ENCODE measurements at places on chromosomes 5 and 9. TPM values are rescaled to one million over a fixed set of nuclear protein-coding genes. Genes with fewer than 3 reads are reported as not detected.

- H3K4me3 ChIP-seq, result no peak overlapping the region
- no peak for DNase-seq
- H3K36me3 ChIP-seq, result no peaks in the 10 kb centered on the region
These were observed 9.9 kb downstream of the TEK start for GRCh38 chr9:27118916-27119315.

DNA sequence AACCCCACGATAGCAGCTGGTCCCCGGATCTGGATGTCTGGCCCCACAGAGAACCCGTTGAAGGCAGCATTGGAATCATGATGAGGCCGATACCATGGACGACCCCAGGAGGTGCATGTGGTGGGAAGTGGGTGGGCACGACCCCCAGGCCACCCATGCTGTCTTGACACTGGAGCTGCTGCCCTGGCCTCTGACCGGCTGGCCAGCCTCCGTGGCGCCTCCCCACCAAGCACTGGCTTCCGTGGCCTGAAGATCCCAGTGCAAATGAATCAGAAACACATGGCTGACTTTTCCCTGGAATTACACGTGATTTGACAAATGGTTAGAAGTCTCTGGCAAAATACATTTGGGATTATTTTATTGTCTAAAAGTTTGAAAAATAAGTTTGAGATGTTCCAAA lies 259.0 kb upstream of the IRX1 start:
- no peaks in the 10 kb centered on the region for H3K27me3 ChIP-seq
- H3K27ac ChIP-seq, result no peak overlapping the region
- no peaks in the 10 kb centered on the region for H3K4me1 ChIP-seq
- no peaks in the 10 kb centered on the region for H3K36me3 ChIP-seq

DNA sequence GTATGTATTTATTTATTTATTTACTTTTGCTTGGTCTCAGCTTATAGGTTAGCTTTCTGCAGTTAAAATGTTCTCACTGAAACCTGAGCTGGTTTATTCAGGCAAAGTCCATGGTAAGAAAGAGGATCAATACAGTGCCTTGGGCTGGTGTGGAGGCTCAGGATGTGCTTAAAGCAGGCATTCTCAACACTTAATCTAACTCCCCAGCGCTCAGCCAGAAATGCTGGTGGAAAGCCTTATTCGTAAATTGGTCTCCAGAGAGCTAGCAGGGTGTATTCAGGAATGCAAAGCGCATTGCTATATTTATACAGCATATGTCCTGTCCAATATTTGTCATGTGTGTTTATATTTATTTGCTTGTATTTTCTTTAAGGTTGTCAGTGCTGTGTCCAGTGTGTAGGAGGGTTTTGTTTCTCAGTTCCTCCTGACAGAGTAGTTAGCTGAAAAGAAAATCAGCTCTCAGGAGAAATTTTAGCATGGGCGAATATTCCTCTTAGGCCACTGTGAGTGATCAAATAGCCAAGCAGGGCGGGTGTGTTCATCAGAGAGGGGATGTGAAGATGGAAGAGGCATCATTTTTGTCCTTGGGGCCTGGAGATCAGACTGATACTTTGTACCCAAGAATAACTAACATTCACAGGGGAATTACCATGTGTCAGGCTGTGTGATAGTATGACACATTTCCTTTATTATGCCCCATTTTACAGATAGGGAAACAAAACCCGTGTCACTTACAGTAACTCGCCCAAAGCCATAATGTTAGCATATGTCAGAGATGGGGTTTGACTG lies 65.8 kb downstream of the DOCK2 start:
- no peak for DNase-seq
- H3K27ac ChIP-seq, result no peak overlapping the region
- H3K4me1 ChIP-seq, result peaks cover 24% of the 10 kb centered on the region

- peaks cover 2% of the 10 kb centered on the region for H3K4me1 ChIP-seq
- H3K27me3 ChIP-seq, result no peaks in the 10 kb centered on the region
- no peak for DNase-seq
- H3K27ac ChIP-seq, result no peak overlapping the region
- peaks cover 4% of the 10 kb centered on the region for H3K36me3 ChIP-seq
These were observed 279.3 kb upstream of the DAP start for GRCh38 chr5:11040345-11040744.

DNA sequence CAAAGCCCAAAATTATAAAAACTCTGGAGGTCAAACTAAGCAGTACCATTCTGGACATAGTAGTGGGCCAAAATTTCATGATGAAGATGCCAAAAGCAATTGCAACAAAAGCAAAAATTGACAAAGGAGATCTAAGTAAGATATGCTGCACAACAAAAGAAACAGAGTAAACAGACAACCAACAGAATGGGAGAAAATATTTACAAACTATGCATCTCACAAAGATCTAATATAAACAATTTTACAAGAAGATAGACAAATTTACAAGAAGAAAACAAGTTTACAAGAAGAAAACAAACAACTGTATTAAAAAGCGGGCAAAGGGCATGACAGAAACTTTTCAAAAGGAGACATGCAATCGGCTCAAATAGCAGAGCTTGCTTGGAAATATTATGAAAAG lies 396.9 kb downstream of the CDH9 start:
- peaks cover 9% of the 10 kb centered on the region for H3K36me3 ChIP-seq
- H3K27ac ChIP-seq, result no peak overlapping the region
- no peak overlapping the region for H3K4me3 ChIP-seq

DNA sequence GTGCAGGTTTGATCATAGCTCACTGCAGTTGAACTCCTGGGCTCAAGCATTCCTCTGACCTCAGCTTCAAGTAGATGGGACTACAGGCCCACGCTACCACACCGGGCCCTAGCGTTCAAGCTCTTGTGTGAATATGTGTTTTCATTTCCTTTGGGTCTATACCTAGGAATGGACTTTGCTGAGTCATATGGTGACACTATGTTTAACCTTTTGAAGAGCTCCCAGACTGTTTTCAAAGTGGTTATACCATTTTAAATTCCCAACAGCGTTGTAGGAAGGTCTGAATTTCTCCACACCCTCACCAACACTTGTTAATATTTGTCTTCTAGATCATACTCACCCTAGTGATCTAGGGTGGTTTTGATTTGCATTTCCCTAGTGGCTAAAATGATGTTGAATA lies 33.5 kb downstream of the FAF2 start:
- peaks cover 6% of the 10 kb centered on the region for H3K36me3 ChIP-seq
- H3K27ac ChIP-seq, result no peak overlapping the region
- no peaks in the 10 kb centered on the region for H3K4me1 ChIP-seq
- H3K4me3 ChIP-seq, result no peak overlapping the region

Gene CDO1
- total RNA-seq, result 27.6 TPM

Gene PKD2L2
- total RNA-seq, result not detected

Measured in neural crest cell (in vitro differentiated cells).